ENCODE measurements at places on chromosomes 7 and 10. TPM values are rescaled to one million over a fixed set of nuclear protein-coding genes. Genes with fewer than 3 reads are reported as not detected.

DNA sequence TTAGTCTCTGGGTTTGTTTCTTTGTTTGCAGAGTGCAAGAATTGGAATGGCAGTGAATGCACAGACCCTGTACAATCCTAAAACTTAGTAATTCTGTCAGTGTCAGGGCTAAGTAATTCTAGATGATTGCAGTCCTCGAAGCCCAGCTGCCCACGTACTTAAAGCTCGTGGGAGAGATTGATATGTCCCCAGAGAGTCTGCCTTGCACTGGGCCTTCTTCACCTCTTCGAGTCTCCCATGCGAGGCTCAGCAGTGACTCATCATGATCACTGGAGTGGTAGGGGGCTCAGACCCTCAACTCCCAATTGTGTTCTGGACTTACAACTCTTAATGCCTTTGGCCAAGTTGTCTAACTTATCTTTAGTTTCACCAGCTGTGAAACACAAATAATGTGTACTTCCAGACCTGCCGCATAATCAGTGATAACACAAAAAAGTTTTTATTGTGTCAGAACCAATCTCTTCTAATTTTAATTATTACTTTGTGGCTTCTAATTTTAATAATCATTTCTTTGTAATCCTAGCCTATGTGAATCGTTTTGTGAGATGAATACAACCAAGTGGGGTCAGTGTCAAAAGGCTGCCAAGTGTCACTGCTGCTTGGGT, 345.6 kb upstream of the LRGUK start:
- DNase-seq, result no peak

DNA sequence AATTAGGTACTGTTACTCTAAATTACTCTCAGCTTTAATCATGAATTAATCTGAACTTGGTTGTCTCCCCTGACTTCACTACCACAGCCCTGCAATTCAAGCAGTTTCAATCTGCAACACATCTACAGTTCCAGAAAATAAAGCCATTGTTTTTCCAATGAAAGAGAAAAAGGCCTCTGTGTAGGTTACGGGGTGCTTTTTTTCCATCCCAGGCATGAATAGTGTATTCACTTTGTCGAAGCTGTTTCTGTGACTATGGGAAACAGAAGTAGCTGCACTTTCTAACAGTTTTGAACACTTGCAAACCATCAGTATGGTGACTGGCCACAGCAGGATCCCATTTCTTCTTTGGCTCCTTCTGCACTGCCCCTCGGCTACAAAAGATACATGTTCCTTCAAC, 460.2 kb downstream of the GRM8 start:
- DNase-seq, result no peak

DNA sequence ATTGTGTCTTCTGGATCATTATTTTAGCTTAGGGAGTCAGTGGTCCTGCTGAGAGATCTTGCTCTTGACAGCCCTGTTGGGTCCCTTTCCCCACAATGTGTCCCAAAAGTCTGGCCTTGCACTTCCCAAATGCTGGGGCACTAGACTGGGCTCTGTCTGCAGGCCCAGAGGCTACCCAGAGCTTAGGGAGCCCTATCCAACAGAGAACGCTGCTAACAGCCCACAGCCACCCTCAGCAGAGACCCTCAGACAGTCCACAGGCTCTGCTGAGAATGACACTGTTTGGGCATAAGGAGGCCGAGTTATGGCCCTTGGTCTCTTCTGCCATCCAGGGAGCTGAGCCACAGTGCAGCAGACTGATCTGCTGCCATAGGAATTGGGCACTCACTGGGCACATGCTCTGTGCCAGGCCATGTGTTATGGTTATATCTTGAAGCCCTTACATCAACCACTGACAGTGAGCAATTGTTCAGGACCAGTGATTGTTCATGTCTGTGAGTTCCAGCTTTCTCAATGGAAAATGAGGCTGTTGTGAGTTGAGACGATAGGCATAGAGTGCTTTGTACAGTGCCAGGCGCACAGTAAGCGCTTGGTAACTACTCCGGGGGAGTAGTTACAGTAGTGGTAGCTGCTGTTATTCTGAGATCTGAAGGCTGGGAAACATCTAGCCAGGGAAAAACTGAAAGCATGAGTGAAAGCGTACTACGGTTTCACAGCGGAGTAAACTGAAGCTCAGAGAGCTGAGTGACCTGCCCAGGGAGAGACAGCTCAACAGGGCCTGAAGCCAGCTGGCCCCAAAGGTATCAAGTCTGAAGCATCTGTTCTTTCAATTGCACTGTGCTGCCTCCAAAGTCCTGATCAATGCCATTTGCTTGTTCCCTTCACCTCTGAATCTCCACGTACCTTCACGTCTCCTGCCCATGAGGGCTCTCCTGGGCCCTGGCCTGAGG, 77.6 kb upstream of the PRLHR start:
- no peak for DNase-seq

- peak; percentile 49 for DNase-seq
These were observed at the start of gene RPP30 for GRCh38 chr10:90871766-90872647. RPP30 (plus strand) TSS chr10:90871974; CDS start chr10:90871987, 13 bp downstream.

GRCh38 chr10:62308101-62308500, 39.5 kb upstream of the RTKN2 start:
- DNase-seq, result no peak

DNA sequence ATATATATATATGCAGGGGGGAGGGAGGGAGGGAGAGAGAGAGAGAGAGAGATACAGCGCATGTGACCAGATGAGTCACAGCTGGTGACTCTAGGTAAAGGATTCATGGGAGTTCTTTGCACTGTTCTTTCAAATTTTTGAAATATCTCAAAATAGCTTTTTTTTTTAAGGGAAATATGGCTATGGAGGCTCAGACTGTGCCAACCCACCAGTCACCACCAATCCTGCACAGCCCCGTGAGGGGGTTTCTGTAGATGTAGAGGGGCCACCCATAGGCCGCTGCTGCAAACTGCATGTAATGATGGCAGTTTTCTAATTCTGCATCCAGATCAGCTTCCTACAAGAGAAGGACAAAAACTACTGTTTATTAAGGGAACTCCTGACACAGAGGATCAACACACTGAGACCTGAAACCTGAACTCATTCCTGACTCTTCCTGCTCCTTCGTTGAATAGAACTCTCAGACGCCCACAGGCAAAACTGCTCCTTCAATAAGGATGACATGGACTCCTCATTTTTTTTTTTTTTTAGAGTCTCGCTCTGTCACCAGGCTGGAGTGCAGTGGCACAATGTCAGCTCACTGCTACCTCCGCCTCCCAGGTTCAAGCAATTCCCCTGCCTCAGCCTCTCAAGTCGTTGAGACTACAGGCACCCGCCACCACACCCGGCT, 17.3 kb downstream of the DAGLB start:
- DNase-seq, result no peak

DNA sequence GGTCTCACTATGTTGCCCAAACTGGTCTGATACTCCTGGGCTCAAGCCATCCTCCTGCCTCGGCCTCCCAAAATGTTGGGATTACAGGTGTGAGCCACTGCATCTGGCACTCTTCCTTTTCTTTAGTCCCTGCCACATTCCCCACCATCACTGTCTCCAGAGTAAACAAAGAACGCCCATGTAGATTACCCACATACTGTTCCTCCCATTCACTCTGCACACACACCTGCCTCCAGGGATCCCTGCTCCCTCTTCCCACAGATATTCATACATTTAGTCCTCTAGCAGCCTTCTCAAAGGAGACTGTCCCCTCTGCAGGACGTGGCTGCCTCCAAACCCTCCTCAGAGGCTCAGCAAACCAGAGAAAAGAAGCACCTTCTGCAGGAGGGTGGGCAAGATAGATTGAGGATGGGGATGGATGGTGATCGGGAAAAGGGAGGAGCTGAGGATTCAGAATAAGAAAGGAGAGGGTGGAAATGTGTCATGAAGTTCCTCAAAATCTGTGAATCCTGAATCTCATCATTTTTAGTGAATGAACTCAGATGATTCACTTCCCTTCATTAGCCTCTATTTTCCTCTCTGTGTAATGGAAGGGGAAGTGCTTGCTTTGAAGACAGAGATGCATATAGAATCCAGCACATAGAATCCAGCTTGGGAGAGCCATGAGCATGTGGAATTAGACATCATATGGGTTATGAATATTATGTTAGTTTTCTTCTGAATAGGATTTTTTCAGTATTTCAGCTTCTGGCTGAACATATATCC, 5.5 kb upstream of the PLAU start:
- no peak for DNase-seq

GRCh38 chr7:73437621-73438416, 4.2 kb downstream of the FZD9 start:
- no peak for DNase-seq

DNA sequence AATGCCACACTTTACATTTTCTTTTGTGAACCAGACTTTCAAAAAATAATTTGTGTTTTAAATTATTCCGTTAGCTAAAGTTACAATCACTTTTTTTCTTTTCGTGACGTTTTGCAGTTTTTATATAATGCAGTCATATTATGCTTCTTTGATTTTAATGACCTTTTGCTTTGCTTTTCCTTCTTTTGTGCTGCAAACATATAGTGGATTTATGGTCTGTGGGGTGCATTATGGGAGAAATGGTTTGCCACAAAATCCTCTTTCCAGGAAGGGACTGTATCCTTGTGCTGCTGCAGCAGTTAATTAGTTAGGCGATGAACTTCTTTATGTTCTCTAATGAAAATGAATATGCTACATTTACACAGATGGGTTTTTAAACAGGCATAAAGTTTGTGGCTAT, 117.4 kb downstream of the MAPK8 start:
- DNase-seq, result no peak

DNA sequence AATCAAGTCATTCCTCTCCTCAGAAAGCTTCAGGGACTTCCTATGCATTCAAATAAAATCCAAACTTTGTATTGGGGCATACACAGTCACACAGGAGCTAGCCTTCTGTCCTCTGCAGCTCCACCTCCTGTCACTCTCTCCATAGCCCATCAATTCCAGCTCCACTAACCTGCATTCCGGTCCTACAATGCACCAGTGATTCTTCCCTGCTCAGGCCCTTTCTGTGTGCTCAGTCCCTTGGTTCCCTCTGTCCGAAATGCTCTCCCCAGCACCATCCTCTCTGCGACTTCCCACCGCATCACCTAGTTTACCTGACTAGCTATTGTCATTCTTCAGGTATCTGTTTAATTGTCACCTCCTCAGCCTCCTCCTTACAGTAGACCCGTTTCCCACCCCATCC, 26.4 kb upstream of the YAE1 start:
- DNase-seq, result no peak

DNA sequence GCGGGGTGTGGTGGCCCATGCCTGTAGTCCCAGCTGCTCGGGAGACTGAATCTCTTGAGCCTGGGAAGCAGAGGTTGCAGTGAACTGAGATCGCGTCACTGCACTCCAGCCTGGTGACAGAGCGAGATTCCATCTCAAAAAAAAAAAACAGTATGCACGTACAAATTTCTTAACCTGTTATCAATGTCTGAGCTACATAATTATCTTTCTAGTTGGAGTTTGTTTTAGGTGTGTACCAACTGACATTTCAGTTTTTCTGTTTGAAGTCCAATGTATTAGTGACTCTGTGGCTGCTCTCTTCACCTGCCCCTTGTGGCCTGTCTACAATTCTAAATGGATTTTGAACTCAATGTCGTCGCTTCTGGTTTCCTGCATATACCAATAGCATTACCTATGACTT, 40.3 kb downstream of the CD36 start:
- DNase-seq, result no peak

GRCh38 chr7:157080111-157080730, 58.5 kb upstream of the UBE3C start:
- DNase-seq, result no peak

DNA sequence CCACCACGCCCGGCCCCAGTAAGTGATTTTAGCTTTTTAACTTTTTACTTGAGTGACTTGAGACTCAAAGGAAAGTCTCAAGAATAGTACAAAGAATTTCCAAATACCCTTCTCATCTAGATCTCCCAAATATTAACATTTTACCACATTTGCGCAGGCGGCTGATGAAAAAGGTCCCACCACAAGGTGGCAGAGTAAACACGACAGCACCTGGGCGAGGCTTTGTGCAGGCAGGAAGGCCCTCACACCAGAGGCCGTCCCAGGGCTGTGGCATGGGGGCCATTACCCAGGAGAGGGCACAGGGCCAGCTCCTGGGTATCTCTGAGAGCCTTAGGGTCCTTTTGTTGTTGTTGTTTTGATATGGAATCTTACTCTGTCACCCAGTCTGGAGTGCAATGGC, 50.0 kb upstream of the WIPI2 start:
- DNase-seq, result no peak

DNA sequence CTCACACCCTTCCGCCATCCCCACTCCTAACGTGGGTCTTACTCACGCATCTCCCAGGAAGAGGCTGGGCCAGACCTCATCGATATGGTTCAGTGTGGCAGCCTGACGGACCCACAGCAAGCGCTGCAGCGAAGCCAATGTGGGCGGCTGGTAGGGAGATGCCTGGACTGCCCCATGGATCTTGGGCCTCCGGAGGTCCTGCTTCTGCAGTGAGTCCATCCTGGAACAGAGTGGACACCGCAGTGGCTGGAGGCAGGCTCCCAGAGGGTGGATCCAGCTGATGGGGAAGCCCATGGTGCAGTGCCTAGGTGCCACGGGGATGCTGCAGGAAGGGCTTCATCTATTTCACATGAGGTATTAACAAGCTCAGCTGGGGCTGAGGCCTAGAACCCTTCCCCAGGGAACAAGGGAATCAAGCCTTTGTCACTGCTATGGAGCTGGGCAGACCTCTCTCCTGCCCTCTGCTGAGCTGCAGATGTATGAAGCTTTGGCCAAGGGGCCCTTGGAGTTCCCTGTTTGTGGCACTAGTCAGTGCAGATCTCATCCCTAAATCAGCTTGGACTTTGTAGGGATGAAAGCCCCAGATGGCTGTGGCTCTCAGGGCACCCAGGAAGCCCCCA, 13.7 kb upstream of the SAMD8 start:
- DNase-seq, result no peak

- DNase-seq, result no peak
These were observed 1.8 kb upstream of the PDGFA start for GRCh38 chr7:521221-522070.

- DNase-seq, result peak; percentile 32
These were observed 89.2 kb downstream of the HERPUD2 start for GRCh38 chr7:35605760-35606159.

DNA sequence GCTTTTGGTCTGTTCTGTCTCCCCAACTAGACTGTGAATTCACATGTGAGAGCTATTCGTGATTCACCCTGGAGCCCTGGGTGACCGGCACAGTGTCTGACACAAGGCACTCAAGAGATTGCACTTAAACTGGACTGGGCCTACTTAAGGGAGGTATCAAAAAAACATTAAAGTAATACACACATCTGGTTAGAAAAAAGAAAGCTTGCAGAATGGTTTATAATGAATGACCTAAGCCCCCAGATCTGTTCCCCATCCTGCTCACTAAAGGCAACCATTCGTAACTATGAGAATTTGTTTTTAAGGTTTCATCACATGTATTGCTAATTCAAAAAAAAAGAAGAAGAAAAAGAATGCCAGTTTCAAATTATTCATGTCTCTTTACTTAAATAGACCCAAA, 74.5 kb downstream of the DGKI start:
- DNase-seq, result no peak

The LIPF gene
- not detected for total RNA-seq

The ZMIZ2 gene
- total RNA-seq, result 53.0 TPM

The EZH2 gene
- total RNA-seq, result 17.7 TPM

The ANKRD61 gene
- total RNA-seq, result not detected

The HPSE2 gene
- not detected for total RNA-seq

The CALML3 gene
- not detected for total RNA-seq

The EPHB4 gene
- 138 TPM for total RNA-seq

The PIP4K2A gene
- total RNA-seq, result 23.6 TPM

The SDK1 gene
- 3.9 TPM for total RNA-seq

The MYPN gene
- 0.04 TPM for total RNA-seq
